GM23248 (cell line): ENCODE measurements at places on chromosomes 6 and 20.

DNA sequence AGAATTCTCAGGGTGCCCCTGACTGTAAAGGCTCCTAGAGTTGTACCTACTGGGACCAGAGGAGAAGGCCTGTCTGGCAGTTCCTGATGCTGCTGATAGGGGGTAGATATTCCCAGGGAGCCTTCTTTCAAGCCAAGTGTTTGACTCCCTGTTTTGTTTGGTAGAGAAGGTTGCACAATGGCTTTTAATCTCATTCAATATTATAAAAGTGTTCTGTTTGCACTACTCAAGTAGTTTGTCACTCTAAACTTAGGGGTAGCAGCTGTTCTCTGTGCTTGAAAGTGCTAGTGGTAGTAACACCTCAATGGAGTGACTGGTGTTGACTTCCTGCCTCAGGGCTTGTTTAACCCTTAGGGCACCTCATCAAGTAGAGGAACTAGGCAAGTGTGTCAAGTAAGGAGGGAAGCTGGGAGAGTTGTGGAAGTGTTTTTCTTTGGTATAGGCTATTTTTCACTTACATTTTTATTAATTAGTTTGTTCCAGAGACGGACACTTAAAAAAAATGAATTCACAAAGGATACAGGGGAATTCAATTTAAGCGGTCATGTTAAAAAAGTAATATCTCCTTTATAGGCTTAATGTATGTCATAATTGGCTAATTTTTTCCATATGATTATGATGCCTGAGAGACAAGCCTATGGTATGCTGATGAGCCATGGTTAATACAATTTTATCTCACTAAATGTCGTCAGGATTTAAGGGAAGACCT lies 38.1 kb downstream of the BICRAL start:
- peak; percentile 53 for DNase-seq

DNA sequence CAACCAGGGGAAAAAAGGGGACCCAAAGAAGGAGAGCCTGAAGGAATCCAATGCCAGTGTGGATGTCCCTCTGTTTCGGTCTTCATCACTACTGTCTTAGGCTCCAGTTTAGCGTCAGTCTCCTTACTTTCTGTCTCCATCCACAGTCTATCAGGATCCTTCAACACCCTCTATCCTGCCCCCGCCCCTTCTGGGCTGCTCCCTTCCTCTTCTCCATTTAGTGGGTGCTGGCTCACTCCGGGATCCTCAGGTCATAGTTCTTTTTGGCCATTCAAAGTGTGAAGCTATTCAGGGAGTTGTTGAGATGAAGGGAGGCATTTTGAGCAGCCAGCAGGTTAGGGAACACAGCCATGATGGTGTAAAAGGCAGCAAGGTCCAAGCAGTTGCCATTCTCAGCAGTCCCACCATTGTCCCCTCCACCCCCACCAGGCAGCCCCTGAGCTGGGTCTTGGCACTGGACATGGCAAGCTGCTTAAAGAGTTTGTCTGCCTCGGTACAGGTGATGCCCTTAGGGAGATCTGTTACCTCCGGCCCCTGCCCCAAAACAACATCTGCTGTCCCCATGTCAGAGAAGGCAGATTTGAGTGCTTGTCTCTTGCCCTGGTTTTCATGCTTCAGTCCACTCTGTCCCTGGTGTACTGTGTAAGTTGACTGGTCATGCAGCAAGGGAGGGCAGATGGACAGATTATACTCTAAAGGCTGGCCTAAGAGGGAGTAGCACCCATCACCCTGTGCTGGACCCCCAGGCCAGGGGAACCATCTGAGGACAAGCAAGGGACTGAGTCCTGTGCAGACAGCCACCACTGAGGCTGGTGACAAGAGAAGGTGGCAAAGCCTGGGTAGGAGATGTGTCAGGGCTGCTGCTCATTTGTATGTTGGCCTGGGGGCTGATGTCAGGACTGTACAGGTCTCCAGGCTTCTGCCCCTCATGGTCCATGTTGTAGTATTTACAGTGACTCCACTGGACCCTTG lies 842.0 kb downstream of the HACE1 start:
- DNase-seq, result no peak

- DNase-seq, result no peak
Observed at GRCh38 chr20:3400260-3401155, 7.0 kb downstream of the DNAAF9 start.

- DNase-seq, result peak; percentile 91
Observed at GRCh38 chr6:138654715-138655634, 118.6 kb upstream of the CCDC28A start.

- peak; percentile 54 for DNase-seq
Observed at GRCh38 chr20:49603209-49603627, 35.3 kb upstream of the PTGIS start.

DNA sequence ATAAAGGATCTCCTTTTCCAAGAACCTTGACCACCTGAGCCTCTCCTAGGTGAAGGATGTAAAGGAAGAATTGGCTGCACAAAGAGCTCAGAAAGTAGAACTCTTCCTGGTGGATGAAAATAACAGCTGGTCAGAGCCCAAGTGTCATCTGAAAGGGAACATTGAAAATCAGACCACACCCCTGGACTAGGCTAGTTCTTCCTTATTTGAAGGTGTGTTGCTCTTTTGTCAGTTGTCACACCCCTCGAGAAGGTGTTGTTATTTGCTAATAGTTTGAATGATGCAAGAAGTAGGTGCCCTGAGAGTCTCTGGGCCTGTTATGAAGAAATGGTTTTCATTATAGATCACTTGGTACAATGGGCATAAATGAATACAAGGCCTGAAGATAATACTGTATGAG lies 31.1 kb downstream of the NHLRC1 start:
- no peak for DNase-seq
